ENCODE measurements at places on chromosomes 11 and 22. TPM values are rescaled to one million over a fixed set of nuclear protein-coding genes. Genes with fewer than 3 reads are reported as not detected.

GRCh38 chr22:49153921-49154320 lies 673.8 kb downstream of the BRD1 start:
- DNase-seq: no peak

DNA sequence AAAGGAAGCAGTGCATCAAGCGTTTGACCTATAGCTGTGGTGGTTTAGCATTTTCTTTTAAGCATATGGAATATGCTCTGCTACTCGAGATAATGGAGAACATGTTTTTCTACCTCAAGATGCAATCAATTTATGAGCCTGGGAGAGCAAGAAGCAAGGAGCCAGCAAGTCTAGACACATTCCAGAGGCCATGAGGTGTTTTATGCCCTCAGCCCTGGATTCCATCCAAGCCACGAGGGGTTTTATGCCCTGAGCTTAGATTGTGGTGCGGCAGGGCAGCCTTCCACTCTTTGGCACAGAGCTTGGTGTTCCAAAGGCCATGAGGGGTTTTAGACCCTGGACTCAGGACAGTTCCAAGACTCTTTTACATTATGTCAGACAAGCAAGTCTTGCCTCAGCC lies 11.7 kb upstream of the DNAJB13 start:
- DNase-seq: no peak

DNA sequence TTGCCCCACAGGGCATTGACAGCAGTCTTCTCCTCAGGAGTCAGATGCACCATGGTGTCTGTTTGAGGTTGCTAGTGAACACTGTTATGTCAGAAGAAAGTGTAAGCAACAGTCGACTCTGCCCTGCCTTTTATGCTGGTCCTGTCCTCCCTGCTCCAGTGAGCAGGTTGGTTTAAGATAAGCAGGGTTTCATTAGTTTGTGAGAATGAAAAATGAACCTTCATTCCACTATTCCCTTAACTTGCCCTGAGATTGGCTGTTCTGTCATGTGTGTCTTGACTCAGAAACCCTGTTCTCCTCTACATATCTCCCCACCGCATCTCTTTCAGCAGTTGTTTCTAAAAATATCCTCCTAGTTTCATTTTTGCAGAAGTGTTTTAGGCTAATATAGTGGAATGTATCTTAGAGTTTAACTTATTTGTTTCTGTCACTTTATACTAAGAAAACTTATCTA lies at the start of gene HBD:
Gene HBD, minus strand, starts transcription at position 103 of the 454 bp plus-strand sequence. Its CDS starts 50 bp downstream, at position 53.
- DNase-seq: no peak

DNA sequence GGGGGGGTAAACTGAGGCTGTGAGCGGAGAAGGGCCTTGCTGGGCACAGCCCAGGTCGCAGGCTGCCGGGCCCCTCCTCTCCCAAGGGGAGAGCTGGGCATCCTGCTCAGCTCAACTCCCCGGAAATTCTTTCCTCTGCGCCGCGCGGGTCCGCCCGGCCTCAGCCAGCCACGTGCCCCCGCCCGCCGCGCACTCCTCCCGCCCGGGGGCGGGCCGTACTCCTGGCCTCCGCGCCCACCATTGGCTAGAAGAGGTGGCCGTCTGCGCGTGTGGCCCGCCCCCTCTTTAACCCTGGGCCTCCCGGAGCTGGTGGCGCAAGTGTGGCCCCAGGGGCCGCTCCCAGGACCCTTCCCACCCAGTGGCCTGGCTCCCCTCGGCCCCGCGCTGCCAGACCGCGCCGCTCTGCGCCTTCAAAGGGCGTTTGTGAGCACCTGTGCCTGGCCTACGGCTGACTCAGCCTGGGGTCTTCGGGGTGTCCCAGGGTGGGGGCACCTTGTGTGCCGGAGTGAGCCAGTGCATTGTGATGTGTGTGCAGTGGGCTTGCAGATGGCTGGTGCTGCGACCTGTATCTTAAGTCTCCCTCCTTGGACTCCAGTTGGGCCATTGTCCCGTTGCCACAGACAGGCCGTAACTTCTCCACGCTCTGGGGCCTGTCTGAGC lies 2.0 kb downstream of the MRGPRF start:
- peak; percentile 40 for DNase-seq

- DNase-seq: no peak
Measured at GRCh38 chr11:12150831-12151382, 40.5 kb downstream of the MICAL2 start.

The SLC25A45 gene
- polyA plus RNA-seq: 3.1 TPM

Data from SK-N-SH (cell line).